Hematopoietic multipotent progenitor cell treated with erythropoietin and hydrocortisone succinate and interleukin-3 and kit ligand, for 8 days (in vitro differentiated cells): ENCODE measurements at places on chromosomes 16 and 17.

DNA sequence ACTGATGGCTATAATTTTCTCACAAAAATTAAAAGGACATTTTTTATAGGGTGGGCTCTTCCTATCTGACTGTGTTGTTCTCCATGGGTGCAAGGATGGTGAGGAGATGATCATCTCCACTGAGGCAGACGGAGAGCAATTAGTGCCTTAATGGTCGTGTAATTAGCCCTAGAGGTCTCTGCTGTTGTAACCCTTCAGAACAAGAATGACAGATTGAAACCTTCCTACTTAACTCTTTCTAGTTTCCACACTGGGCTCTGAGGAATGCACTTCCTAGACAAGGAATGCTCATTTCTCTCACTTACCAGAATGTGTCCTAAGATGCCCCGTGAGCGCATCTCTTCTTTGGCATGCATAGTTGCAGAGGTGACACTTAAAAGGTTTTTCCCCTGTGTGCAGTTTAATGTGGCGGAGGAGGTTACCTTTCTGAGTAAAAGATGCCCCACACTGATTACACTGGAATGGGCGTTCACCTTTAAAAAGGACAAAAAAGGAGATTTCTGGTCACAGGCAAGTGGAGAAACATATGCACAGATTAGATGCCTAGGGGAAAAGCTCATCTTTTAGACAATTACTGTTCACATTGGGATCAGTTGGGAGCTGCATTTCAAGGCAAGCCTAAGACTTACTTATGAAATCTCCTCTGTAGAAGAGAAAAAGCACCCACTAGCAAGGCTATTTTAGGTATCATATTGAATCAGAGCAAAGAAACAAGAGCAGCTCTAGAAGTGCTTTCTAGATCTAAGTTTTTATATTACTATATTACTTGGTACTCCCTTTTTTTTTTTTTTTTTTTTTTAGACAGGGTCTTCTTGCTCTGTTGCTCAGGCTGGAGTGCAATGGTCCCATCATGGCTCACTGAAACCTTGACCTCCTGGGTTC lies 53.6 kb downstream of the GRB7 start:
- no peak for DNase-seq

DNA sequence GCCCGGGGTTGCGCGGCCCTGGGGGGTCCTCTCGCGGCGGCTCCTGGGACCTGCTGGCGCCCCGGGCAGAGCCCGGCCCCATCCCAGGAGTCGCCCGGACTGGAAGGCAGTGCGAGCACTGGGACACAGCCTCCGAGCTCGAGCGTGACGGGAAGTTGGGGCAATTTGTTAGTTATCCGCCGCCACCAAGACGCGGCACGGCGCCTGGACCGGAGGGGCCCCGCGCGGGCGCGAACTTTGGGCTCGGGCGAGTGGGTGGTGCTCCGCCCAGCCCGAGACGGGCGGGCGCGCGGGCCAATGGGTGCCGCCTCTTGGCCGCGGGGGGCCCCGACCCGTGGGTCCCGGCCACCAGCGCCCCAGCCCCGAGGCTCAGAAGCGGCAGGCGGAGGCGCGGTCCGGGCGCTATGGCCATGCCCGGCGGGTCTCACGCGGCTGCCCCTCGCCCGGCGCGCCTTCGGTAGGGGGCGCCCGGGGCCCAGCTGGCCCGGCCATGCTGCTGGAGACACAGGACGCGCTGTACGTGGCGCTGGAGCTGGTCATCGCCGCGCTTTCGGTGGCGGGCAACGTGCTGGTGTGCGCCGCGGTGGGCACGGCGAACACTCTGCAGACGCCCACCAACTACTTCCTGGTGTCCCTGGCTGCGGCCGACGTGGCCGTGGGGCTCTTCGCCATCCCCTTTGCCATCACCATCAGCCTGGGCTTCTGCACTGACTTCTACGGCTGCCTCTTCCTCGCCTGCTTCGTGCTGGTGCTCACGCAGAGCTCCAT lies at the start of gene ADORA2B:
TSS of gene ADORA2B (plus strand) at position 372 of the 768 bp plus-strand sequence. CDS start at position 491, 119 bp downstream.
- DNase-seq: peak; percentile 77

- DNase-seq: no peak
These were observed 8.0 kb downstream of the PSMD11 start for GRCh38 chr17:32452281-32452680.

- no peak for DNase-seq
These were observed 100.6 kb downstream of the PITPNC1 start for GRCh38 chr17:67477687-67478086.

GRCh38 chr17:19001907-19002590 lies 2.5 kb downstream of the FAM83G start:
- DNase-seq: no peak

GRCh38 chr17:75783803-75784472 lies 668 bp upstream of the UNK start:
- DNase-seq: peak; percentile 26

DNA sequence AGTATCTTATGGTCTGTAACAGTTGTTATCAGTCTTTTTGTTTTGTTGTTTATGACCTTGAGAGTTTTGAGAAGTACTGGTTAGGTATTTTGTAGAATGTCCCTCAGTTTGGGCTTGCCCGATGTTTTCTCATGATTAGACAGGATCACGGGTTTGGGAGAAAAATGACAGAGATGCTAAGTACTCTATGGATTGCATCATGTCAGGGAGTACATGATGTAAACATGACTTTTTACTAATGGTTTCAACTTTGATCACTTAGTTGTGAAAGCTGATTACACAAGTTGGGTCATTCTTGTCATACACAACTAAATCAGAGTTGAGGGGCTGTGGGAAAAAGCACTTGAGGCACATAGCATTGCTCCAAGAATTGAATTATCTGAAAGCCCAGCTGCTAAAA lies 94.7 kb upstream of the SIAH1 start:
- no peak for DNase-seq
